ENCODE measurements at places on chromosomes 3 and 15. TPM values are rescaled to one million over a fixed set of nuclear protein-coding genes. Genes with fewer than 3 reads are reported as not detected.
A peak's percentile ranks its signal among the peaks of the same experiment; 100 is the strongest.

- no peak for DNase-seq
Measured at GRCh38 chr15:65330934-65331645, 26.6 kb downstream of the RNU5B-1 start.

- DNase-seq, result no peak
Measured at GRCh38 chr3:171113716-171114115, 87.2 kb upstream of the SLC2A2 start.

GRCh38 chr15:39188314-39188713, 392.6 kb upstream of the THBS1 start:
- DNase-seq, result no peak

- no peak for DNase-seq
Measured at GRCh38 chr15:36879568-36880222, 220.7 kb downstream of the MEIS2 start.

GRCh38 chr3:39189959-39190269, 2.5 kb downstream of the XIRP1 start:
- DNase-seq, result no peak

- DNase-seq, result no peak
Measured at GRCh38 chr3:42161050-42161935, 70.1 kb downstream of the TRAK1 start.

DNA sequence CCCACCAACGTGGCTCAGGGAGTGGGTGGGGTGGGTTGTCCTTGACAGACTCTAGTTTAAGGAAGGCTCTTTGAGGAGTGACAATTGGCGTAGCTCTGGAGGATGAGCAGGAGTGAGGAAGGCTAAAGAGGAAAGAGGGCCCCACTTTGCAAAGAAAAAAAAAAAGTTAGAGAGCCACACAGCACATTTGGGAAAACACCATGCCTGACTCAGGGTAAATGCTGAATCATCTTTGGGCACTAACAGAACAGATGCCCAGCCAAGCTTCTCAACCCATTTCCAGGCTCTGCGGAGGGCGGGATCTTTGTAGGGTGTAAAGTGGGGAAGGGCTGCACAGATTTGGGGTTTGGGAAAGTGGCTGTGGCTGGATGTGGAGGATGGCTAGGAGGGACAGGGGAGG, 179.1 kb upstream of the RGMA start:
- no peak for DNase-seq

The JAGN1 gene
- 56.0 TPM for total RNA-seq

GRCh38 chr3:140276703-140277102, 341.7 kb downstream of the CLSTN2 start:
- DNase-seq, result no peak

GRCh38 chr3:72641072-72641471, 207.2 kb downstream of the SHQ1 start:
- DNase-seq, result no peak

GRCh38 chr3:16927485-16927884, 42.7 kb downstream of the PLCL2 start:
- DNase-seq, result no peak

GRCh38 chr3:31444220-31445142, 88.2 kb upstream of the STT3B start:
- no peak for DNase-seq

DNA sequence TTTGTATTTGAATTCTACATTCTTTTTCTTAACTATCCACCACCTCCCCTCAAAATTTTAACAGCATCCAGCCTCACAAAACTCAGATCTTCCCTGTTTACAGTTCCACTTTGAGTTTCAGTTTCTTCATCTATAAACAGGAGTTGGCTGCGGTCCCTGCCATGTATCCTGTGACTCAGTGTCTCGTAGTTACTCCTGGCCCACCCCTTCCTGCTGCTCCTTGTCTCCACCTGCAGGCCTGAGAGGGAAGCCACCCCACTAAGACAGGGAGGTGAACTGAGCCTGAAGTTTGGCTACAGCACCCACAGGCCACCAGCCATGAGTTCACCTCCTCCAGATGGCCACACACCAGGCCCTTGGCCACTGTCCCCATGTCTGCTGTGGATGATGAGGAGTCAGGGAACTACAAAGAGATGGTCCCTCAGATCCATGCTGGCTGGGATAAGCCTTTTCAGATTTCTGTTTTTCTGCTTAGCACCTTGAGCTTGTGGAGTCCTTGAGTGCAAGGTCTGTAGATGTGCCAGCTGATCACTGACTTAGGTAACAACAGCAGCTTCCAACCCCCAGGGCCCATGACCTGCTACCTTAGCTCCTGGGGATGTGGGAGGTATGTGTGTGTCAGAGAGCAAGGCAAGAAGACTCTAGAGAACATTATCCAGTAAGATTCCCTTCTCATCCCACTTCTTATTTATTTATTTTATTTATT, 37.5 kb downstream of the CD86 start:
- no peak for DNase-seq

The MAP4 gene
- 123 TPM for total RNA-seq

- DNase-seq, result no peak
Measured at GRCh38 chr15:38091078-38091645, 156.7 kb downstream of the TMCO5A start.

DNA sequence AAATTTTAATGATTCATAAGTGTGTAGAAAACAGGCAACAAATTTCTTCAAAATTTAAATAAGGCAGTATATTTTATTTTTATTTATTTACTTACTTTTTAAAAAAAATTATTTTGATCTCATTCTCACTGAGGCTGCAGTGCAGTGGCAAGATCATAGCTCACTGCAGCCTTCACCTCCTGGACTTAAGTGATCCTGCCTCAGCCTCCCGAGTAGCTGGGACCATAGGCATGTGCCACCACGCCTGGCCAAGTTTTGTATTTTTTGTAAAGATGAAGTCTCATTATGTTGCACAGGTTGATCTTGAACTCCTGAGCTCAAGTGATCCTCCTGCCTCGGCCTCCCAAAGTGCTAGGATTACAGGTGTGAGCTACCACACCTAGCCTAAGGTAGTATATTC, 61.2 kb upstream of the XRN1 start:
- DNase-seq, result no peak

DNA sequence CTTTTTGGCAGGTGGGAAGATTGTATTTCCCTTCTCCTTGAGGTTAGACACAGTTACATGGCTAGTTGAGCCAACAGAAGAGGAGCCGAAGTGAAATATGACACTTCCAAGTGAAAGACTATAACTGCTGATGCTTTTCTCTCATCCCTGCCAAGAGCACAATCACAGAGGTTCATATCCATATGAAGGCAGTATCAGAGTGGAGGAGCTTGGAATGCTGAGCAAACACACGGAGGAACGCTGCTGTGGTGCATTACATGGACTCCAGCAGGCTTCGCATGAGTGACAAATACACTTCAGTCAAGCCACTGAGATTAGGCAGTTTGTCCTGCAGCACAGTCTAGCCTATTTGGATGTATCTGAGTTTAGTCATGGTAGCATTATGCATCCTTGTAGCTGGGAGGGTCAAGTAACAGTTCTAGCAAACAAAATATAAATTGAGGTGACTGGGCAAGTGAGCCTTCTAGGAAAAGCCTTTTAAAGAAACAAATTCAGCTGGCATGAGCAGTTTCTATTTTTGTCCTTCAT, 5.4 kb downstream of the IQCF6 start:
- DNase-seq, result no peak

DNA sequence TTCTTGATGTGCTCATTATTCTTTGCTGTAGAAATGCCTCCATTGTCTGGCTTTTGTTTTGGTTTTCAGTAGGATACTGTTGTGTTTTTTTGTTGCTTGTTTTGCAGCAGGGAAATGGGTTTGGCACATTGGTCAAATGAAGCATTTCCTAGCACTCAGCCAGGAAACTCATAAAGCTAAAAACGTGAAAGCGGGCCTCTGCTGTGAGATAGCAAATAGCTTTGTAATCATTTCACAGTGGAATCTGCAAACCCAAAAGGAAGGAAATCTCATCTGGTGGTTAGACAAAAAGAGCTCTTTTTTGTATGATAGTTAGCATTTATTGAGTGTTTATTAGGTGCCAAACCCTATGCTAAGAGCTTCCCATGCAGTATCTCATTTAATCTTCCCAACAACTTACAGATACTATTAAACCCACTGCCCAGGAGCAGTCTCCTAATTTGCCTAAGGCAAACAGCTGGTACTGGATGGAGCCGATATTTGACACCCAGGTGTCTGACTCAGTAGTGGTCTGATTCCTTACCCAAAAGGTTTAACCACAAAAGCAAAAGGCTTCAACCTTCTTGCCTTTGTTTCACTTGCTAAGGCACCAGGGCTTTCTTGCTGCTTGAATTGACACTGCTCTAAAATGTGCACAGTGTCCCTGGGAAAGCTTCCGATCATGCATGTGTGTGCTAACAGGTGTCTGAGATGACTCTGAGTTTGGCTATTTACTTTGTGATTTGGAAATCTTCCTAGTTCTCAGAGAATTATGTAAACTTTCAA, 527.9 kb upstream of the MDFIC2 start:
- peak; percentile 41 for DNase-seq

DNA sequence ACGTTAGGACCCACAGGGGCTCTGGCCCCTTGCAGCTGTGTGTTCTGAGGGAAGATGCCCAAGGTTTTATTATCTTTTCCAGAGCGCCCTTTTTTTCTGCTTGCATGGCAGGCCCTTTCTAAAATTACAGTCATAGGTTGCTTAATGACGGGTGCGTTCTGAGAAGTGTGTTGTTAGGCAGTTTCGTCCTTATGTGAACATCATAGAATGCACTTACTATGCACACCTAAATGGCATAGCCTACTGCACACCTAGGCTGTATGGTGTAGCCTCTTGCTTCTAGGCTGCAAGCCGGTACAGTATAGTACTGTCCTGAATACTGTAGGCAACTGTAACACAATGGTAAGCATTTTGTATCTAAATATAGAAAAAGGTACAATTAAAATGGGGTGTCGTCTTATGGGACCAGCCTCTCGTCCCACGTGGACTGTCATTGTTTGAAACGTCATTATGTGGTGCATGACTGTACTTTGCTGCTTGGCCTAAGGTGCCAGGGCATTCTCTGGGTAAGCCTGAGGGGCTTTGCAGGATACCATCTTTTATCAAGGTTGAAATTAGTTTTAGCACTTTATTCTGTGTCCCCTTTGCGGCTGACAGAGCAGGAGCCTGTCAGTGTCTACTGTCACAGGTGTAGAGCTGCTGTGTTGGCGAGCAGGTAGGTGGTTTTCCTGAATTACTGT, 10.9 kb downstream of the KLF13 start:
- no peak for DNase-seq

The CIDEC gene
- not detected for total RNA-seq

DNA sequence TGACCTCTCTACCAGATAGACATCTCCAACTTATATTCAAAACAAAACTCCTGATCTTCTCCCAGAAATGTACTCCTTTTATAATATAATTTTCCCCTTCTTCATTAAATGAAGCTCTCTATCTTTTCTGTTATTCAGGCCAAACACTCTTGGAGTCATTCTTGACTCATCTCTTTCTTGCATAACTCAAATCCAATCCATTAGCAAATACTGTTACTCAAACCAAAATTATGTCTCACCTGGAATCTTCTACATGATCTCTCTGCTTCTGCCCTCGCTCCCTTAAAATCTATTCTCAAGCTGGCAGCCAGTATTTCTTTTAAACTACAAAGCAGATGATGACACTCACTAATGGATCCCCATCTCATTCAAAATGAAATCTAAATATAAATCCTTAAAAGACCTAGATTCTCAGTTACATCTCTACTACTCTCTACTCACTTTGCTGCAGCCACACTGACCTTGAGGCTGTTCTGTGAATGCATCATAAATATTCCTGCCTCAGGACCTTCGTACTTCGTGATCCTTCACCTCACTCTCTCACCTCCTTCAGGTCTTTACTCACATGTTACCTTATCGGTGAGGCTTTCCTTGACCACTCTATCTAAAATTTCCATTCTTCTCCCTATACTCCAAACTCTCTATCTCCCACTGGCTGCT, 160.9 kb downstream of the TBC1D5 start:
- no peak for DNase-seq

The FBXO40 gene
- under 0.01 TPM for total RNA-seq

DNA sequence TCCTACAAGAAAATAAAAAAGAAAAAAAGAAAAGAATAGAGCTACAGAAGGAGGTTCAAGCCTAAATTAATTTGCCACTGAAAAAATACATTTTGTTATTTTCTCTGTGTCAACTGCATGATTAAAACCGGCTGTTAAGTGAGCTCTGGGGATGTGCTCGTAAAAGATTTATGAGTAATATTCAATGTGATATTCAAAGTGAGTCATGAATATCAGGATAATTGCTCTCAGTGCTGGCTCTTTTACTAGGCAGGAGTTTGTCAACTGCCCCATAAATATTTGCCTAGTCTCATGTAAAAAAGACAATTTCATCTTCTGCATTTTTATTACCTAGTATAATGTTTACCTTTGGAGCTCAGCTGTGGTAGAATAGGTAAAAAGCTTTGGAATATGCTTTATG, 78.9 kb downstream of the CDIN1 start:
- DNase-seq, result no peak

DNA sequence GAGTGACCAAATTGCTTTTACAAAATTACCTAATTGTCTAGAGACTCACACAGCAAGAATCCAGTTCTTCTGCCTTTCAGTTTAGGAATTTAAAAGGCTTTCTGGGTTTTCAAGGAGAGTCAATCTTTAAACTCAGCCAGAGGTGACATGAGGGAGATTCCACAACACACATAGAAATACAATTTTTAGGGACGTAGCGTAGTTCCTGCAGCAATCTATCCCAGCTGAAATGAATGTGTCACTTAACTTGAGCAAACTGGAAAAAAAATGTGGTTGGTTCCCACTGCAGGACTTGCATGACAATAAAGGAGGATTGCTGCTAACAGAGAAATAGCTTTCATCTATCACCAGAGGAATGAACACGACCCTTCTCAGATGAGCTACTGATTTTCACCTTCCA, 269.7 kb downstream of the OTOL1 start:
- DNase-seq, result no peak

DNA sequence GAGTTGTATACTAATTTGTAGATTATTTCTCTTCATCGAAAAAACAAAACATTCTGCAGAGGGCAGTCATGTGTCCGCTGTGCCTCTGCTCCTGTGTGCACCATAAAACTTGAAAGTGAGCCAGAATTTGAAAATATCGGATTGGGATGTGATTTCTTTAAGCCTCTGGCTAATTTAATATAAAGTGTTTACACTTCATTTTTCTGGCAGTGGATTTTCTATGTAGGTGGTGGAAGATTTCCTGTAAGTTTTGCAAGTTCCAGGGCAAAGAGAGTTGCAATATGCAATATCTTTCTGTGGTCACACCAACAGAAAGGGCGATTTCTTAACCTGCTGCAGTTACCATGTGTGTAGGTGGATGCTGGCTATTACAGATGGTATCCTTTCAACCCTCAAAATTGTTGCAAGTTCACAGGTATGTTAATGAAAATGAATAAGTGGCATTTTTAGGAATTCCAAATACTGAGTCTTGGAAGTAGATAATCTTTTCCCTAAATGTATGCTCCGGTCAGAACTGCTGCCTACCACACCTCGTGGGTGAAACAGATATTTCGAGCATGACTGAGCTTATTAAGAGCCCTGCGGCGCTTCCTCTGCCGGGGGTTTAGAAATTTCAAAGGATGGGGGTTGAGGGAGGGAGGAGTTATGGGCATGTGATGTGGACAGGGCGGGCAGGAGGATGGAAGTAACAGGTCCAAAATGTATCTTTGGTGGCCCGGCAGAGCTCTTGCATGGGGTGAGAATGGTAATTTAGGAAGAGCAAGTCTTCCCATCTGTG, 134.0 kb downstream of the PGPEP1L start:
- DNase-seq, result no peak
